PC-3 (cell line): ENCODE measurements at places on chromosomes 11 and 22. TPM values are rescaled to one million over a fixed set of nuclear protein-coding genes. Genes with fewer than 3 reads are reported as not detected.

The DDX25 gene
- total RNA-seq, result not detected in 2 replicates

The CCDC81 gene
- 0.11 TPM in 1 of 2 replicates, not detected in the other for total RNA-seq

DNA sequence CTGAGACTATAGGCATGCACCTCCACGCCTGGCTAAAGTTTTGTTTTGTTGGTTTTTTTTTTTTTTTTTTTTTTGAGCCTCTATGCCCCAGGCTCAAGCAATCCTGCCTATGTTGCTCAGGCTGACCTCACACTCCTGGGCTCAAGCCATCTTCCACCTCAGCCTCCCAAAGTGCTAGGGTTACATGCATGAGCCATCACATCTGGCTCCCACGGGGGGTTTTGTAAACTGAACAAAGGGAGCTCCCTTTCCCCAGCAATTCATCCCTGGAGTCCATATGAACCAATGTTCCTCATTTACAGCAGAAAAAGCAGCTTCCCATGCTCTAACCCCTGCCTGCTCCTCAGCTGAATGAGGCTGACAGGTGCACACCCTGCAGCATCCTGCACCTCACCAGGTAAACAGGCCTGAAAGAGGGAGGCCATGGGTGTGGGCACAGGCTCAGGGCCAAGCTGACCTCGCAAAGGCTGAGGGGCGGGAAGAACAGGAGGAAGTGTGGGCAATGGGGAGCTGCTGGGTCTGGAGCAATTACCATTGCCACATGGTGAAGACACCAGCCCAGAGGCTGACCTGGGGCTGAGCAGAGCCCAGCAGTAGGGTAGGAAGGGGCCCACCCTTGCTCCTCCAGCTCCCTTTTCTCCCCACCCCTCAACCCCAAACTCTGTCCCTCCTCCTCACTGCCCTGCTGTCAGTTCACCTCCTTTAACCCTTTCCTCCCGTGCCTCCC is 58.2 kb downstream of the RBX1 start:
- peak; percentile 59 for DNase-seq
- H3K27me3 ChIP-seq, result no peaks in the 10 kb centered on the region
- no peaks in the 10 kb centered on the region for H3K36me3 ChIP-seq
- H3K27ac ChIP-seq, result peak overlapping the region; percentile 45; the same call in 1 of the 2 replicates
- no peak overlapping the region for H3K4me3 ChIP-seq
- H3K4me1 ChIP-seq, result peaks cover 12% of the 10 kb centered on the region

- no peak overlapping the region for H3K4me3 ChIP-seq
- peak overlapping the region; percentile 53 for H3K27ac ChIP-seq
Measured at GRCh38 chr22:37032535-37033460, 13.3 kb downstream of the MPST start.

- no peak overlapping the region for H3K4me3 ChIP-seq
- H3K27me3 ChIP-seq, result peaks cover 4% of the 10 kb centered on the region
- H3K4me1 ChIP-seq, result no peaks in the 10 kb centered on the region
- DNase-seq, result no peak
- no peaks in the 10 kb centered on the region for H3K36me3 ChIP-seq
Measured at GRCh38 chr22:26998716-26999115, 341.3 kb downstream of the MIAT start.

DNA sequence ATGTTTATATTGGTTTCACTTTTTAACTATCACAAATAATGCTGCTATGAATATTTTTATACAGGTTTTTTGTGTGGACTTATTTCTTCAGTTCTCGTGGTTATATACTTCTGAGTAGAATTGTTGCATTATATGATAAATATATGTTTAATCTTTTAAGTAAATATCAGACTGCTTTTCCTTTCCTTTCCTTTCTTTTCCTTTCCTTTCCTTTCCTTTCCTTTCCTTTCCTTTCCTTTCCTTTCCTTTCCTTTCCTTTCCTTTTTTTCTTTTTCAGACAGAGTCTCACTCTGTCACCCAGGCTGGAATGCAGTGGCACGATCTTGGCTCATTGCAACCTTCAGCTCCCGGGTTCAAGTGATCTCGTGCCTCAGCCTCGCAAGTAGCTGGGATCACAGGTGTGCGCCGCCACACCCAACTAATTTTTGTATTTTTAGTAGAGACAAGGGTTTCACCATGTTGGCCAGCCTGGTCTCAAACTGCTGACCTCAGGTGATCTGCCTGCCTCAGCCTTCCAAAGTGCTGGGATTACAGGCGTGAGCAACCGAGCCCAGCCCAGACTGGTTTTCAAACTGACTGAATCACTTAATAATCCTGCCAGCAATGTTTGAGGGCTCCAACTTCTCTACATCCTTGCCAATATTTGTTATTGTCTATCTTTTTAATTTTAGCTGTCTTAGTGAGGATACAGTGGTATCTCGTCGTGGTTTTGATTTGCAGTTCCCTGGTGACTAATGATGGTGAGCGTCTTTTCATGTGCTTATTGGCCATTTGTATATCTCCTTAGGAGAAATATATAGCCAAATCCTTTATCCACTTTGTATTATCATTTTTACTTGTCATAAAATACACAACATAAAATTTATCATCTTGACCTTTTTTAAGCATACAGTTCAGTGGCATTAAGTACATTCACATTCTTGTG is 21.9 kb downstream of the HTR3B start:
- DNase-seq, result peak; percentile 52
- no peak overlapping the region for H3K27ac ChIP-seq
- H3K4me3 ChIP-seq, result peak overlapping the region; percentile 16; the same call in 1 of the 2 replicates
